Activated CD8-positive, alpha-beta memory T cell treated with anti-CD3 and anti-CD28 coated beads, Interleukin-2, amount 10 ng/mL, durations not matched to agents 7 days and 5 days (primary cell): ENCODE measurements at places on chromosomes 1 and 21. TPM values are rescaled to one million over a fixed set of nuclear protein-coding genes. Genes with fewer than 3 reads are reported as not detected.

RHOU gene
- total RNA-seq: 4.5 TPM

MXRA8 gene
- total RNA-seq: 0.61 TPM

- DNase-seq: peak; percentile 28
Observed at GRCh38 chr1:53343831-53344668, 16.2 kb upstream of the LRP8 start.

- DNase-seq: no peak
Observed at GRCh38 chr1:10815858-10816195, 19.4 kb upstream of the CASZ1 start.

- no peak for DNase-seq
Observed at GRCh38 chr1:228434689-228435088, 18.0 kb upstream of the TRIM17 start.

CD53 gene
- total RNA-seq: 439 TPM

CYB5RL gene
- 17.0 TPM for total RNA-seq

ZNF648 gene
- total RNA-seq: not detected

- no peak for DNase-seq
Observed at GRCh38 chr1:207089627-207090355, 1.1 kb downstream of the C4BPB start.

GRCh38 chr1:177669161-177669560 is 300.7 kb downstream of the SEC16B start:
- DNase-seq: no peak

DNA sequence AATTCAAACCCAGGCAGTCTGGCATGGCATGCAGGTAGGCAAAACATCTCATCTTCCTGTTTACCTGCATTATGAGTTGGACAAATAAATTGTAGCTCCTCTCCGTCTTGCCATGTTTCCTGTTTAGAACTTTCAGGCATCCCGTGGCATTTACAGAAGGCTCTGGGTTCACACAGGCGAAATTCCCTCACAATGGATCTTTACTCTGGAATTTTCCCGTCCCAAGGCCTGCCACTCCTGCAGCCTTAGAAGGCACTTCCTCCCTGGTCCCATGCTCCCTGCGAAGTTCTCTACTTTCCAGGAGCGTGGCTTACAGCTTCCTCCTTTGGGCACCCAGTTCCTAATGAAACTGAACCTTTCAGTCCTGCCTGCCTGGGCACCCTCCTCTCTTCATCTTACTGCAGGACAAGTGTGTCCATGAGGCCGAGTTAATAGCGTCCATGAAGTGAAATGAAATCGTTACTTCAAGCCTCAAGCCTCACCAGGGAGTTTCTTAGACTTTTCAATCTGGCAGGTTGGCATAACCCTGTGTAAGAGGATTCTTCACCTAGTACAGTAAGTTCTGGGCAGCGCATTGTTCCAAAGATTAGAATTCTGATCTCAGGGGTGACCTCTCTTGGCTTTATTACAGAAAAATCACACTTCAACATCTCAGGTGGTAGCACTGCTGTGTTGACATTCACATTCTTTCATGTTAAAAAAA is 36.8 kb upstream of the AHCYL1 start:
- no peak for DNase-seq

DNA sequence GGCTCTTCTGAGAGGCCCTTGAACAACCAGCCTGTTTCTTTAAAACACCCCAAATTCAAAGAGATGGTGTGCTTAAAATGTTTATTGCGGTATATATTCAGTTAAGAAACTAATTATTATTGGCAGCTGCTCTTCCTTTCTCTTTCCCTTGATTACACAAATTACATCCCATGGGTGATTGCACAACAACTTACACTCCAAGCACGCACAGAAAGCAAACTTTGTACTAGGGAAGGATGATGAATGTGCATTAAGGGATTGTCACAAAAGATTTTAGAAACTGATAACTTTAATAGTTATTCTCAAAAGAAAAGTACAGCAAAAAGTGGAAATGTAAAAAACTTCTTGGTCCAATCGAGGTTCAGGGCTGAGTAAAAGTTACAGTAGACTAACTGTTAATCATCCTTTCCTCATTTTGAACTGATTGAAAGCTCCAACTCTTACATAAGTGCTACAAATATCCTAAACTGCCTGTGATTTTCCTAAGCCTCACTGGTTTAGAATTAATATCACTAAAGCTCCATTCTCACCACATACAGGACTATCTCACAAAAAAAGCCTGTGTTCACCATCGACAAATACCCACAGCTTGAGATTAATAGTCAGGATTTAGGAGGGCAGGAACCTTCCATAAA is 153.4 kb downstream of the TTLL7 start:
- no peak for DNase-seq

- DNase-seq: peak; percentile 53
Observed at GRCh38 chr1:172895050-172895460, 155.7 kb downstream of the TNFSF18 start.

DNA sequence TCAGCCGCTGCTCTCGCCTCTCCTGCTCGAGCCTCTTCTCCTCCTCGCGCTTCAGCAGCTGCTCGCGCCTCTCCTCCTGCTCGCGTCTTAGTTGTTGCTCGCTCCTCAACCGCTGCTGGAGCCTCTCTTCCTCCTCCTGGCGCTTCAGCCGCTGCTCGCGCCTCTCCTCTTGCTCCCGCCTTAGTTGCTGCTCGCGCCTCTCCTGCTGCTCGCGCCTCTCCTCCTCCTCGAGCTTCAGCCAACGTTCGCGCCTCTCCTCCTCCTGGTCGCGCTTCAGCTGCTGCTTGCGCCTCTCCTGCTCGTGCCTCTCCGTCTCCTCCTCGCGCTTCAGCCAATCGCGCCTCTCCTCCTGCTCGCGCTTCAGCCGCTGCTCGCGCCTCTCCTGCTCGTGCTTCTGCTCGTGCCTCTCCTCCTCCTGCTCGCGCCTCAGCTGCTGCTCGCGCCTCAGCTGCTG is 3.7 kb downstream of the TCHH start:
- peak; percentile 60 for DNase-seq

- DNase-seq: no peak
Observed at GRCh38 chr1:55700359-55701130, 485.4 kb upstream of the USP24 start.

DNA sequence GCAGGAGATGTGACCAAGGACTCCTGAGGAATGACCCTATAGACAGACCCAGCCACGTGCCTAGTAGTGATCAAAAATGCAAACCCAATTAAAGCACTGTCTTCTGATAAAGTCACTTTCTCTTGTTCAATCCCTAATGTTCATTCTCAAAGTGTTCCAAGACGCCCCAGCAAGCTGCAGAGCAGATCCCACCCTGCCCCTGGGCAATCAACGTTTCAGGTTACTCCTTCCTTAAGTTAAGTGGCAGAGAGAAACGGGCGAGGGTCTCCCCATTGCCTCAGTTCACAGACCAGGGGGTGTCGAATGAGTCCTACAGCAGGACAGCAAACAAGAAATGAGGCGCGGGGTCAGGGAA is 699 bp upstream of the RGS2 start:
- no peak for DNase-seq

- DNase-seq: no peak
Observed at GRCh38 chr1:80003250-80003649, 996.7 kb upstream of the ADGRL4 start.

ZBED6 gene
- total RNA-seq: 18.6 TPM

ALX3 gene
- total RNA-seq: not detected

GRCh38 chr1:54396261-54396933 is 9.8 kb downstream of the SSBP3 start:
- no peak for DNase-seq

DNA sequence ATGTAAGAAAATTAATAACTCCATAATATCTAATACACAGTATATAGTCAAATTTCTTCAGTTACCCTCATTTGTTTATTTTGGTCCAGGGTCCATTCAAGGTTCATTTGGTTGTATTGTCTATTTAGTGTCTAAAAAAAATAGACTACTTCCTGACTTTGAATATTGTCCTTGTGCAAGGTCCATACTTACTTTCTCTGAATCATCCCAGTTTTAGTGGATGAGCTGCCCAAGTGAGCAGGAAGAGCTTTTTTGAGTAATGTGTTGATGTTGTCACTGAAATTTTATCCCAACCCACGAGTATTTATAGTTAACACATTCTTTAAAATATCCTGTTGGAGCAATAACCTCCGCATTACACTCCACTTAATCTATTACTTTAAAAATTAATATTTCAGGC is 45.6 kb upstream of the FASLG start:
- DNase-seq: no peak

TEX50 gene
- not detected for total RNA-seq

CNR2 gene
- 0.14 TPM for total RNA-seq

- no peak for DNase-seq
Observed at GRCh38 chr1:26784023-26784871, 3.5 kb upstream of the PIGV start.

- DNase-seq: no peak
Observed at GRCh38 chr1:2824999-2825398, 23.5 kb upstream of the TTC34 start.

SLAMF8 gene
- total RNA-seq: 0.70 TPM

PFKL gene
- total RNA-seq: 200 TPM

DNA sequence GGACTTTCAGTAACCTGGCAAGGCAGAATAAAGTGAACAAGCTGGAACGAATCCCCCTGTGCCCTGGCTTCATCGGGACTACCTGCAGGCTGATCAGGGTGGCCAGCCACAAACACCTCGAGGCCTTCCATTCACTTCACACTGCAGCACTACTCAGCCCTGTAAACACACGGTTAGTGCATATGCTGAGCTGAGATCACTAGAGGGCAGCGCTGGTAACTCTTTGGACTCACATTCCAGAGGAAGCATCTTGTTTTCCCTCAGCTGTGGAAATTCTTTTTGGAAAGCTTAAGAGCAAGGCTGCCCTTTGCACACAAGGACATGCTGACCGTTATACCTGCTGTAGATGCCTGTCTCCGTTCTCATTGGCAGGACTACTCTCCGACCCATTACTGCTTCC is 32.1 kb downstream of the PCSK9 start:
- peak; percentile 41 for DNase-seq

DNA sequence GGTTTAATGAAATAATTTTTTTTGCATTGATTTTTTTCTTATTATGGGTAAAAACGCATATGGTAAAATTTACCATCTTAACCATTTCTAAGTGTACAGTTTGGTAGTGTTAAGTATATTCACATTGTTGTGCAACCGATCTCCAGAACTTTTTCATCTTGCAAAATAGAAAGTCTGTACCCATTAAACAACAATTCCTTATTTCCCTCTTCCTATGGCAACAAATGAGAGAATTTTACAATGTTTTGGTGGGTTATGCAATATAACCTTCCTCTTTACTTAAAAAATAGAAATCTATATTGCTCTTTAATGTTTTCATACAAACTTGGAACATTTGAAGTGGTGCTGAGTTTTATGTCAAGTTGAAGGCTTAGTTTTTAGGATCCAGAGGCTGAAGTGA is 26.6 kb downstream of the MAP3K7CL start:
- DNase-seq: no peak

DNA sequence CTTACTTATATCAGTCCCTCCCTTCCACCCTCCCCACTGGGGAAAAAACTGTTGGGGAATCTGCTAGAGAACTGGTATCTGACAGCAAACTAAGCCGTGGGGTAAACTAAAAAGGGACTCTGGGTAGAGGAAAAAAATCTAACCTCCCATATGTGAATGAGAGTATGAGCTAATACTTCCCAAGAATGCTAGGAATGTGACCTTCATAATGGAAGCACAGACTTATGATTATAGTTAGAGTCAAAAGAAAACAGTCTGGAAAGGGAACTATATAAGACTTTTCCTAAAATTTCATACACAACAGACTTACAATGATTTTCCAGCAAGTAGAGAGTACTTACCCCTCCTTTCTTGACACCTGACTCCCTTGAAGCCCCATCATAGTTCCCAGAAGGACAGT is 23.0 kb upstream of the RBBP5 start:
- DNase-seq: no peak

CHIT1 gene
- 0.94 TPM for total RNA-seq

L1TD1 gene
- total RNA-seq: not detected

DNA sequence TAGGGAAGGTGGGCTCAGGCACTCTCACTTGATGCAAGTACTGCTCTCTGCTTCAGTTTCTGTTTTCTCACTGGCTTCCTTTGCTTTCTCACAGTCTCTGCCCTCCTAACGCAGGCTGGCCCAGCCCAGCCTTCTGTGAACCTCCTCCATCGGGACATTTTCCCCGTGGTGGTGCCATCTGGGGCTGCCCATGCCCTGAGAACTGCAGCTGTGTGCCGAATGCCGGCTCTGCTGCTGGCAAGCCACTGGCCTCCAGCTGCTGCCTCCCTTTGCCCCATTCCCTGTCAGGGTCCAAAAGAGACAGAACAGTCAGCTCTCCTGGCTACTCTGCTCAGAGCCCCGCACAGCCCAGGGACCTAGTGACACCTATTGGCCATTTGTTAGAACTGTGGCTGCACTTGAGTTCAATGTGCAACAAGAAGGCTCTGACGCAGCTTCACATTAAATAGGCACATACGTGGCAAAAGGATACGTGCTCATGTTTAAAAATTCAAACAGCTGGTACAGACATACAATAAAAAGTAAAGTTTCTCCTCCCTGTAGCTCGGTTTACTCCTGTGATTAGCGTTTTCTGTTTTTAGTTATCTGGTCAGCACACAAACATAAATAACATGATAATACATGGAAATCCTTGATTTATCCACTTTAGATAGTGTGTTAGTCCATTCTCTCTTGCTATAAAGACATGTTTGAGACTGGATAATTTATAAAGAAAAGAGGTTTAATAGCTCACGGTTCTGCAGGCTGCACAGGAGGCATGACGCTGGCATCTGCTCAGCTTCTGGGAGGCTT is 46.6 kb downstream of the FCRL5 start:
- peak; percentile 54 for DNase-seq

CDC20 gene
- 194 TPM for total RNA-seq

DNA sequence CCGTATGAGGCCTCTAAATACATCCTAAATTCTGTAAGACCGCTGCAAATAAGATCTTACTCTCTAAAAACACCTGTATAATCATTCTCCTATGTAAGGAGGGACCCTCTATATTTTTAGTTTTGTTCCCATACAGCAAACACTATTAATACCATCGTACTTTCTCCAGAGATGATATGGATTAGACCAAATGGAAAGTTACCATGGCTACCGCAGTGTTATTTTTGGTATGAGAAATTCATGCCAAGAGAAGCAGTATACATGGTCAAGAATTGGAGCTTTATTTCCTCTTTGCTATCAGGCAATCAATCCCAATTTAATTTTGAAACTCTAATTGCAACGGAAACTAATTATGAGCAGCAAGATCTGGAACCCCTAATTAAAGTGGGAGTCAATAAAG is 70.0 kb downstream of the BCAR3 start:
- DNase-seq: no peak

- DNase-seq: no peak
Observed at GRCh38 chr1:223792046-223792445, 53.7 kb downstream of the TP53BP2 start.

MTARC2 gene
- not detected for total RNA-seq
